ENCODE measurements at places on chromosomes 16 and 17.
A peak's percentile ranks its signal among the peaks of the same experiment; 100 is the strongest.

DNA sequence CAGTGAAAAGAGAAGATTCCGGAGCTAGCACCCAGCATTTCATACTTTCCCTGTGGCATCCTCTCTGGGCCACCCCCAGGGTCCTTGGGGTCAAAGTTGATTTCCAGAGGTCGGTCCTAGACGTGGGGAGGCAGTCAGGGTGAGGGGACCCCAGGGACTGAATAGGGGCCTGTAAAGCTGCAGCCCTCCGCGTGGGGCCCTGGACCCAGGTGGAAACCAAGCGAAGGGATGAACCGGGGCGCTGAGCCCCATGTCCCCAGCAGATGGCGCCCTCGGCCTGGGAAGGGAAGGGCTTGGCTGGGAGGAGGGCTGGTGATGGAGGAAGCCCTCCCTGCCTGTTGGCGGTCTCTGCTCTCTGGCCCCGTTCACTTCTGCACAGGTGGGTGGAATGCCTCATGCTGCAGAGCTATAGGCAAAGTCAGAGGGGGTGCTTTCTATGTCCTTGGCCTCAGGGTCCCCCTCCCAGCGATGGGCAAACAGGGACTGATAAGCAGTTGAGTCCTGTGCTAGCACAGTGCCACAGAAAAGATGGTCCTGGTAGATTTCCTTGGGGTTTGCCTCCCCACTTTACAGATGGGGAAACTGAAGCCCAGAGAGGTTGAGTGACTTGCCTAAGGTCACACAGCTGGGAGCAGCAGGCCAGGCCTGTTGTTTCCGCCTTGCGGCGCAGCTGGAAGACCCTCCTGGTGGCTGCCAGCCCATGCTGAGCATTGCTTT, 163.4 kb upstream of the CIBAR2 start:
- DNase-seq = no peak

DNA sequence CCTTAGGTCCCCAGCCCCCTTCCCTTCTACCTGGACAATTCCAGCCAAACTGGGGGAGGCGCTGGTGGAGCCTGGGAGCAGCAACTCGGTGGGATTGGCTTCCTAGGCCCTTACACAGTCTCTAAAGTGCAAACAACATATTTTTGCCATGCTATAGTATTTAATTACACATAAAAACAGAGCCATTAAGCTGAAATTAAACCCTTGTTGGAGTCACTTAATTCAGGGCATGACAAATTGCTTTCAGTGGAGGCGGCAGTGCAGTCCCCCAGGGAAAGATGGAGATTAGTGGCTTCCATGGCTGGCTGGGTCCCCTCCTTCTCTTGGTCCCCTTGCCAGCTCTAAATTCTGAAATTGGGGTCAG, 17.3 kb downstream of the IGFBP4 start:
- DNase-seq = no peak

GRCh38 chr17:51725185-51725584, 433.3 kb downstream of the CA10 start:
- no peak for DNase-seq

DNA sequence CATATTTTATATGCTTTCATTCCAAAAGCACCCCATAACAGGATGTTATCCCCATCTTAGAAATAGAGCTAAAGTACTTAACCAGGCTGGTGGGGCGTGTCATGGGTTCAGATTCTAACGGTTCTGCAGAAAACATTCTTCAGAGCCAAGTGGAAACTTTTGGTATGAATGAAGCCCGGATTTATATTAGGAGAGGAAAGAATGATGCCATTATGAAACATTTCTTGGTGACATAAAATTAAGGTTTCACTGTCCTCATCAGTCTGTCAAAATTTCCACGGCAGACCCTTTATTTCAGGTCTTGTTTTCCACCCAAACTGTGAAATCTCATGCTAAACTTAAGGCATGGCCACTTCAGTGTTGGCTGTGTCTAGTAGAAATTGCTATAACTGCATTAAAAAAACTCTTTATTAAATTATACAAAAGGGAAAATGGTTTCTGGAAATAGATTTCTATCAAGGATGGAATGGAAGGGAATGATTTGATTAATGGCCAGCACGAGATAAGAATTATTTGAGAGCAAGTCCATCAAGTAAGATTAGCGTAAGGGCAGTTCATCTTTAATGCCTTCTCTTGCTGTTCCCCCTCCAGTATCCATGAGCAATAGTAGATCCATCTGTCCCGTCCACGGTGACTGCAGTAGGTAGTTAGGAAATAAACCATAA, 11.7 kb downstream of the PRKCA start:
- DNase-seq = no peak

DNA sequence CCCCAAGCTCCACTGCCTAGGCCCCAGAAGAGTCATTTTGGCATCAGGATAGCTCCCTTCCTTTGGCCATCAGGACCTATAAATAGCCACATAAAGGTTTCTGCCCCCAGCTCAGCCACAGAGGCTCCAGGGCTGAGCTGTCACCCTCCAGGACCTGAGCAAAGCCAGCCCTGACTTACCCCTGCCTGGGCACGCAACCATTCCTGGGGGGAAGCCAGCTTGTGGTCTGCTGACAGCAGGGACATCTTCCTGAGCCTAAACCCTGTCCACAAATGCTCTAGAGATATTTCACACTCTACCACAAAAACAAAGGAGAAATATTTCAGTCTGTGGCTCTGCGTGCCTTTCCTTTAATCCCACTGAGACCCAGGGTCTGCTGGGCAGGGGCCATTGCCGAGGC, 123.7 kb upstream of the CCL2 start:
- no peak for DNase-seq

DNA sequence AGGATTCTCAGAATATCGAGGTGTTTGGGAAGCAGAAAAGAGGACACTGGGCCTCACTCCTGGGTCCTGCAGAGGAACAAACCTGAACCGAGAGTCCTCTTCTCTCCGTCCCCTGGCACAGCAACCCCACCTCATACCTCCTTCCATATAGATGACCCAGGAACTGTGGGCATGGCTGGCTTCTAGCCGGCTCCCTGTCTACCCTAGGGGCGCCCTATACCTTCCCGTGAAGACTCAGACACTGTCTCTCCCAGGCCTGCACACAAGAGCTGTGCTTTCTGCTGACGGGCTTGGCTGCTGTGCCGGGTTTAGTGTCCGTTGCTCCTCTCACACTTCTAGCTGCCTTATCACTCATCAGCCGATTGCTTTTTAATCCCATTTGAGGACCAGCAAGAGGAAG, 46.5 kb upstream of the CRISPLD2 start:
- no peak for DNase-seq

DNA sequence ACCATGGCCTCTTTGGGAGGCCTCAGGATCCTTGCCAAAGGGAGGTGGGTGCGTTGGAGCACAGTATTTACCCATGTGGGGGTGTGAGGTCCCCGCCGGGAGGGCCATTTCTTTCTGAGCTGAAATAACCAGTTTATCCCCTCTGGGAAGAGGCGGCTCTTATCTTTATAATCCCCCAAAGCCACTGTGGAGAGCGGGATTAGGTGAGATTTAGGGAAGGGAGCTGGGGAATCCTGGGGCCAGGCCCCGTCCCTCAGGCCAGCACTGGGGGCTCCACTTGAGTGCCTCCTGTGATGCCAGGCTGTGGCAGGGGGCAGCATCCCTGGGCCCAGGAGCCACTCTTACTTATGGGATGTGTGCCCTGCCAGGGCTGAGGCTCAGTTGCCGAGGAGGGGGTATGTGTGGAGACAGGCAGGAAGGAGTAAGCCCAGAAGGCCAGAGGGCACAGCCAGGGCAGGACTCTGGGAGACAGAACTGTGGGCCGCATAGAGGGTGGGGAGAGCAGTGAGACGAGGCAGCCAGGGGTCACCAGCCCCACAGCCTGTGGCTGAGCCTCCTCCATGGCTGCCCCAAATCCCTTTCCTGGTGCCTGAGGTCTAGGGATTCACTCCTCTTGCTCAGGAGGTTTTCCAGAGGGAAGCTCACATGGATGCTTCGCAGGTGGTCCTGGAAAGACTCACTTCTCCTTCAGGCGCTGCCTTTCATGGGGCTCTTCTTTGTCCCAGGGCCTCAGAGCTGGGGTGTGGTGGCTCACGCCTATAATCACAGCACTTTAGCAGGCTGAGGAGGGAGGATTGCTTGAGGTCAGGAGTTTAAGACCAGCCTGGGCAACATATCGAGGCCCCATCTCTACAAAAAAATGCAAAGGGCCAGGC, 25.0 kb downstream of the TMEM94 start:
- DNase-seq = no peak

DNA sequence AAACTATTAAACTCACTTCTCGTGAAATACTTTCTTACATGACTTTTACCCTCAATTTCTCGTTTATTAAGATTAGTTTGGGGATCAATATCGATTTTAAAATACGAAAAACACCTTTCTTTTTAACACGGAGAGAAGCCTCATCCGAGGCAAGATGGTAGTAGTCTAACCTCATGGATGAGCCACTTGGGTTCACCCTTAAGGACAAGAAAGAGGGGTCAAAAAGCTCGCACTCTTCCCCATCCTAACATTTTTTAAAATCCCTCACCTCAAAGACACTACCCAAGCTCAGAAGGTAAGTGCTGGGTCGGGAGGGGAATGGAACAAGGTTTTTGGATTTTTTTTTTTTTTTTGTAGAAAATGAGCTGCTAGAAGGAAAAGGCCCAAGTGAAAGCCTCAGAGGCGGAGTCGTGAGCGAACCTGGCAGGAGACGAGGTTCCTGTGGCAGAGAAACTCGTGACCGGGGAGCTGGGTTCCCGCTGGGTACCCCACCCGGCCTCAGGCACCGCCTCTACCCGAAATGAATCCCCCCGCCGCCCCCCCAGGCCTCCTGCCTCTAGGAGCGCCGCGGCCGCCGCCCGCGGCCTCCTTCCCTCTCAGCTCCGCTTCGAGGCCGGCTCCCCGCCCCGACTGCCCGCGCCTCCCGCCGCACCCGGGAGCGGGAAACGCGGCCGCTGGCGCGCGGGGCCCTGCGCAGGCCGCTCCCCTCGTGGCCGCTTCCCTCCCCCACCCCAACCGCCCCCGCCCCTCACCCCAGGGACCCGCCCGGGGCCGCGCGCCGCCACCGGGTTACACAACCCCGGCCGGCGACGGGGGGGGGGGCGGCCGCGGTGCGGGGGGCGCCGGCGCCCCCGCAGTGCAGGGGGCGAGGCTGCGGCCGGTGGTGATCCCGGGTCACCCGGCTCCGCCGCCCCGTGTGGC, 1.6 kb downstream of the NUFIP2 start:
- no peak for DNase-seq

GRCh38 chr17:16923097-16923903, 48.6 kb downstream of the TNFRSF13B start:
- no peak for DNase-seq

DNA sequence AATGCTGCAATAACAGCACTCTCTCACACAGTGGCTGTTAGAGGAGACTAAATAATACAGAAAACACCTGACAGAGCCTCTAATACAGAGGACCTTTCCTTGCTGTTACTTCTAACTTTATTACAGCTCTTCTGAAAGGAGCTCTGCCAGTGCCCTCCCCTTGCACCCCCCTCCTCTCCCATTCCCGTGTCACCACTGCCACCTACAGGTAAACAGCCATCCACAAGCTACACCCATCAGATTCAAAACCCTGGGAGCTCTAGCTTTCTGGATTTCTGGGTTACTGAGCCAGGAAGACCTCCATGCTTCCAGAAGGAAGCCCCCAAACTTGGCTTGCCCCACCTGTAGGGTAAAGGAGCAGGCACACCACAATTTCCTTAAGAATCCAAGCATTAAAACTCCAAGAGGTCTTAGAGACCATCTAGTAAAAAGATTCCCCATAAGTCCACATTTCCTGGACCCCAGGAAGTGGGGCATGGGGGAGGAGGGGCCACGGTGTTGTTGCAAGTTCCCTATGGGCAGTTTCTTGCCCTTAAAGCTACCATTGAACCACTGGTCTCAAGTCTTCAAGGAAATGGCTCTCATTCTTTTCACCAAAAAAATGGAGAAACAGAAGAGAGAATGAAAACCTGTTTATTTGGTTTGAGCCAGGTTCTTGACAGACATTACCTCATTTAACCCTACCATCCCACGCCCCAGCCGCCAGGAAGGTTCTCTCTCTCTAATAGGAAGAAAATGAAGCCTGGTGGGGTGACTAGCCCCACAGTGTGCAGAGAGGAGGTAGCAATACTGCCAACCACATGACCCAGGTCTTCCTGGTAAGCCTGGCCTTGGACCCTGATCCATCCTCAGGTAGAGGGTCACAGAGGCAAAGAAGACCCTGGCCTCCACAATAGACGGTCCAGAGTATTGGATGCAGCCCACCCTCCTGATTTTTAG, 52.8 kb downstream of the TOM1L2 start:
- no peak for DNase-seq

GRCh38 chr16:77913738-77914253, 108.6 kb upstream of the CLEC3A start:
- DNase-seq = peak; percentile 38

DNA sequence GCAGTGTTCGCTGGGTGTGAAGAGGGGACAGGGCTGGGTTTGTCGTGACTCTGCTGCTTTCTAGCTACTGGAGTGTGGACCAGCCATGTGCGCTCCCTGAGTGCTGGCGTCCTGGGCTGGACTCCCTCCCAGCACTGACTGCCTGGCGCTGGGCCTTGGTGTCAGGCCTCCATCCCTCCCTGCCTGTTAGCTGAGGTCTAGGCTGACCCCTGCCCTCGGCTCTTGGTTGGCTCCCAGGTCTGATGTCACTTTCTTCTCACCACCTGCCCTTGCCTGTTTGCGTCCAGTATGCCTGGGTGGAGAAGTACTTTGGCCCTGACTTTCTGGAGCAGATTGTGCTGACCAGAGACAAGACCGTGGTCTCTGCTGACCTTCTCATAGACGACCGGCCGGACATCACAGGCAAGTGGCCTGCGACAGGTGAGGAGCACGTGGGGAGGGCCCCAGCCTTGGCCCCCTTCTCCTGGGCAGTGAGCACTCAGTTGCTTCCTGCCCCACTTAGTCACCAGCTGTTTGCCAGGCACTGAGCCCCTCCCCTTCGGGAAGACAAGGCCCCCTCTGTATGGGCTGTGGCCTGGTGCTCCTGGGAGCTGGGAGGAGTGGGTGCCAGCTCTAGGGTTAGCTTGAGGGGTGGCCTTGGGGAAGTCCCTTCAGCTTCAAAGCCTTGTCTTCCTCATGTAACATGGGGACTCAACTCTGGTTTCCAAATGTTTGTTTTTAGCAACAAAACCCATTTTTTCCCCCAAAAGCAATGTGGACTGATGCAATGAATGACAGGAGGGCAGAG, 41.5 kb downstream of the NT5M start:
- no peak for DNase-seq

- DNase-seq = no peak
Measured at GRCh38 chr16:30357085-30357714, 2.1 kb upstream of the CD2BP2 start.

GRCh38 chr17:20127360-20128035, 118.3 kb downstream of the SPECC1 start:
- DNase-seq = no peak

- DNase-seq = no peak
Measured at GRCh38 chr17:51398128-51398525, 137.8 kb downstream of the UTP18 start.

- DNase-seq = no peak
Measured at GRCh38 chr17:55319933-55320593, 55.3 kb downstream of the HLF start.

GRCh38 chr16:86959091-86959651, 358.0 kb downstream of the C16orf95 start:
- DNase-seq = no peak

- DNase-seq = peak; percentile 9
Measured at GRCh38 chr16:54460263-54460860, 173.8 kb upstream of the IRX3 start.
